Left lung (tissue), 14 donors: ENCODE measurements at places on chromosomes 7 and 10.

- peak; percentile 60 for DNase-seq
- H3K4me1 ChIP-seq = peaks cover 8% of the 10 kb centered on the region
- no peaks in the 10 kb centered on the region for H3K36me3 ChIP-seq
- H3K4me3 ChIP-seq = peak overlapping the region; percentile 3
- H3K27me3 ChIP-seq = no peaks in the 10 kb centered on the region
Observed at GRCh38 chr7:4791738-4792536, 16.5 kb downstream of the AP5Z1 start.

DNA sequence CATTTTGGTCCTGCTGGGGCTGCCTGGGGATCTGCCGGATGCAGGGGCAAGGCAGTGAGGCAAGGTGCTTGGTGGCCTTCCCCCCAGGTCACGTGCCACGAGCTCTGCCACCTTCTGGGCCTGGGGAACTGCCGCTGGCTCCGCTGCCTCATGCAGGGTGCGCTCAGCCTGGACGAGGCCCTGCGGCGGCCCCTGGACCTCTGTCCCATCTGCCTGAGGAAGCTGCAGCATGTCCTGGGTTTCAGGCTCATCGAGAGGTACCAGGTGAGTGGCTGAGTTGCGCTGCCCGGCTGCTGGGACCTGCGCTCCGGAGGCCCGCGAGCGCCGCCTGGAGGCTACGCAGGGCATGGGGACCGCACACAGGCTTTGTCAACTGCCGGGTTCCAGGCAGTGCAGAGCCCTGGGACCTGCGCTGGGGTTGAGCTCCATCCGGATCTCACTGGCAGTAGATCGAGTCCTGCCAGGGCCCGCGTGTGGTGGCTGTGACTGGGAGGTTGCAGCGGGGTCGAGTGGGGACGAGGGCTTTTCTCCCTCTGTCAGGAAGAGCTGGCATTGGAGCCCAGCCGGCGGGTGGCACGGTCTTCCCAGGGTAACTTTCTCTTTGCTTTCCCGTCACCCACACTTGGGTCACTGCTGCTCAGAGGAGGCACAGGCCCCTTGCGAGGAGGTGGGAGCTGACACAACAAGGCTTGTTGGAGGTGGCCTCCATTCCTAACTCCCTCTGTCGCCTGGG, 21.7 kb downstream of the AMZ1 start:
- H3K27me3 ChIP-seq = no peaks in the 10 kb centered on the region
- H3K36me3 ChIP-seq = no peaks in the 10 kb centered on the region
- H3K27ac ChIP-seq = no peak overlapping the region
- no peak overlapping the region for H3K4me3 ChIP-seq

DNA sequence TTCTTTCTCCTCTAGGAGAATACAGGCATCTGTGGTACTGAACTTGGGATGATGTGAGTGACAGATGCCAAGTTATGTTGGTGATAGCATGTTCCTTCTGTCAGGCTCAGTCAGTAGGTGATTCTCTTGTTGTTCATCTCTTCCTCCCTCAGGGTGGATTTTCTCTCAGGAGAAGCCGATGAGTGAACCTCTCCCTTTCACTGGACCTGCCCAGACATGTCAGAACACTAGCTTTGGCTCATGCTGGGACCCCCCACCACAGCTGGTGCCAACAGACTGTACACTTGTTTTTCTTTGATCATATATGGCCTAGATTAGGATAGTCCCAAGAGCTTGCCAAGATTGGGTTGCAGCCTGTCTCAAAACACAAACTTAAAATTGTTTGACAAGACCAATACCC, 129.4 kb downstream of the BMPER start:
- H3K4me3 ChIP-seq = no peak overlapping the region
- no peak for DNase-seq
- H3K36me3 ChIP-seq = no peaks in the 10 kb centered on the region
- H3K4me1 ChIP-seq = peaks cover 14% of the 10 kb centered on the region

DNA sequence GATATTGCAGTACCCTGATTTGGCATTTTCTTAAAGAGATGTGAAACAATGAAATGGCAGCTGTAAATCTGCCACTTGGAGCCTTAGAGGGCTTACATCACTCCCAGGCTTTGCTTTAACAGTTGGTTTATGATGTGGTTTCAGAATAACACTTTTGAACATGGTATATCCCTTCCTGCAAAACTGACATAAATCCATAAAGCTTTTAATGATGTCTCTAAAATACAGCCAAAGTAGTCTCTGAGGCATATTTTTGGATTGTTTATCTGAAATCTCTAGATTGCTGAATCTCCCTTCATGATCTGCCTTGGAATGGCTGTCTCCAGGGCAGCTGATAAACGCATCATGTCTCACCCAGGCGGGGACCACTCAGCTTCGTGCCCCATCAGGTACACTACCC, 377.8 kb upstream of the C7orf33 start:
- H3K27me3 ChIP-seq = no peaks in the 10 kb centered on the region
- DNase-seq = no peak
- no peak overlapping the region for H3K27ac ChIP-seq
- H3K4me3 ChIP-seq = no peak overlapping the region

- H3K27me3 ChIP-seq = no peaks in the 10 kb centered on the region
- H3K27ac ChIP-seq = no peak overlapping the region
- no peak overlapping the region for H3K4me3 ChIP-seq
- peaks cover 9% of the 10 kb centered on the region for H3K4me1 ChIP-seq
- H3K36me3 ChIP-seq = no peaks in the 10 kb centered on the region
Observed at GRCh38 chr7:80847027-80847426, 71.8 kb downstream of the SEMA3C start.

DNA sequence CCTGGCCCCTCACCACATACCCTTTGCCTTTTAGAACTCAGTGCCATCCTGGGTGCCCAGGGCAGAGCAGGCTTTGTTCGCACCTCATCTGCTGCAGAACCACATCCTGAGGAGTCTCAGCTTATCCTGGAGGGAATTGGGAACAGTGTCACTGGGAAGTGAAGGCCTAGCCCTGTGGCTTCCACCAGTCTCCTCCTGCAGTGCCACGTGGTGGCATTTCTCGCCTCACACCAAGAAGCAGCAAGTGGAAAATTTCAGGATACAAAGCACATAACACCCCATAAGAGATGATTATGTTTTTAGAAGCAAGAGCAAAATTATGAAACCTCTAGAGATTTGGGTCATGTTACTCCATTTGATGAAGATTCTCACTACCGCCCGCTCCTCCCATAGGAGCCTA, 26.8 kb downstream of the UBE2D4 start:
- no peak overlapping the region for H3K27ac ChIP-seq
- no peaks in the 10 kb centered on the region for H3K36me3 ChIP-seq
- no peaks in the 10 kb centered on the region for H3K4me1 ChIP-seq
- no peak for DNase-seq

DNA sequence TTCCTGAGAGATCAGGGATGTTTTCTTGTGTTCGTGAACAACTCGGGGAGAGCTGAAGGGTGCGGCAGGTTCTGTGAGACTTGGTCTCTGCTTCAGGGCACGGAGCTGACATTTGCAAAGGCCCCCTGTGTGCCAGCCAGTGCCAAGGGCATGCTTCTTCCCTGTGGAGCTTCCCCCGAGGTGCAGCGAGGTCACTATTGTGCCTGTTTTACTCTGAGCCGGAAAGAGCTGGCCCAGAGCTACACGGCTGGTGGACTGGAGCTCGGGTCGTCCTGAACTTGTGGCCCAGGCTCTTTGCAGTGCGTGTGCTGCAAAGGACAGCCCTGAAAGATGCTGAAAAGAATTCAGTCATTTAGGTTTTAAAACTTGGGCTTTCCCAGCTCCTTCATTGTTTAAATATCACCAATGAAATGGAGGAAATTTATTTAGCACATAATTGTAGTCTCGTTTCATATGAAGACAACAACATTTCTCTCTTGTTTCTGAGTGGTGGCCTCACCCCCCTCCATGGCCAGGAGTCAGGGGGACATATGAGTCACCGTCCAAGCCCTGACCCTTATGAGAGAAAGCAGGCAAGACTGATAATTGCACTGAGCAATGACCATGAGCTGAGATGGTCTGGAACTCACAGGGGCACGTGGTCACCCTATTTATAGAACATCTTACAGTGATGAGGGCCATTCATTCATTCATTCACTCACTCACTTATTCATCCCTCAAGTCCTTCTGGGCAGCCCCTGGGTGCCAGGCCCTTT, 102.6 kb downstream of the PTPRE start:
- no peak for DNase-seq
- no peaks in the 10 kb centered on the region for H3K27me3 ChIP-seq
- no peaks in the 10 kb centered on the region for H3K36me3 ChIP-seq
- H3K4me3 ChIP-seq = no peak overlapping the region

DNA sequence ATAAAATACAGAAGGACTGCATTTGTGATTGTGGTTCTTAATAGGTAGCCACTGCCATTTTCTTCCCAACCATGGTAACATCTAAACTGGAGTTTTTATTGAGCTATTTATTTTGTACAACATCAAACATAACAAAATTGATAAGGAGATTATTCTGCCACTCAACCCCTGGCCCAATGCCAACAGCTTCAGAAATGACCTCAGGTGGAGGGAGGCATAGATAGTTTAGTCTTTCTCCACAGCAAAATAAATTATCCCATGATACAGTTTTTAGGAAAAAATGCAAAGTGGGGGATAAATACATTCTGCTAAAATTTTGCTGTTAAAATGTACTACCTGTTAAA, 57.6 kb downstream of the LRRTM3 start:
- H3K27me3 ChIP-seq = no peaks in the 10 kb centered on the region
- no peak for DNase-seq
- no peak overlapping the region for H3K27ac ChIP-seq
- H3K4me3 ChIP-seq = no peak overlapping the region

- H3K27me3 ChIP-seq = no peaks in the 10 kb centered on the region
- peaks cover 19% of the 10 kb centered on the region for H3K36me3 ChIP-seq
Observed at GRCh38 chr7:107593025-107593410, 13.0 kb downstream of the BCAP29 start.

DNA sequence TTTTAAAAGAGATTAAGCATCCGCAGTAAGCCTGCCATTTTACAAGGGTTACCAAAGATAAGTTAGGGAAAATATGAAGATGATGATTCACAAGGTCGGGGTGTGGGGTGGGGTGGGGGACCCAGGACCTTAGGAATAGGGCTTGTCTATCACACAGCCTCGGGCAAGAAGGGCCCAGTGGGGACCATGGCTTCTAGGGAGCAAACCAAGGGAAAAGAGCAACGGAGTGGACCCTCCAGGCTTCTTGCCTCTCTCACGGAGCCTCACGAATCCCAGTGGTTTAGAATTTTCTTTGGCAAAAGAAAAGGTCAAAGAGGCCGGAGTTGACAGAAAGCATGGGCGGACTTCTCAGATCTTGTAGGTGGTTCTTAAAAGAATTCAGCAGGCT, 1.3 kb downstream of the PRKCQ start:
- DNase-seq = no peak
- H3K4me3 ChIP-seq = no peak overlapping the region

DNA sequence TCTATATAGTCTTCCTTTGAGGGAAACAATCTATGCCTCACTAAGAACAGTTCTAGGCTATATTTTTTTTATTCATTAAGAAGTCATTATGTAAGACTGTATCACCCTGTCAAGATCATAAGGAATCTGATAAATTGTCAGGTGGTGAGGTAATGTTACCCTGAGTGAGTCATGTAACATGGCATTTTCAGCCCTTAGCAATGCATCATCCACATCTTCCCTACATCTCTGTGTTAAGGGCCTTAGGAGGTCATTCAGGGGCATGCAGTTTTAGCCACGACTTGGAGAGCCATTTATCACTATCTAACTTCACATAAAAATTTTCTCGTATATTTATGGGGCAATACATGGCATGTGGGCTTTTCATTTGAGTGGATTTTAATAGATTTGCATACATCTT, 924.5 kb upstream of the MBL2 start:
- H3K4me3 ChIP-seq = no peak overlapping the region
- no peak for DNase-seq
- no peaks in the 10 kb centered on the region for H3K4me1 ChIP-seq
- H3K27me3 ChIP-seq = no peaks in the 10 kb centered on the region
- no peaks in the 10 kb centered on the region for H3K36me3 ChIP-seq

DNA sequence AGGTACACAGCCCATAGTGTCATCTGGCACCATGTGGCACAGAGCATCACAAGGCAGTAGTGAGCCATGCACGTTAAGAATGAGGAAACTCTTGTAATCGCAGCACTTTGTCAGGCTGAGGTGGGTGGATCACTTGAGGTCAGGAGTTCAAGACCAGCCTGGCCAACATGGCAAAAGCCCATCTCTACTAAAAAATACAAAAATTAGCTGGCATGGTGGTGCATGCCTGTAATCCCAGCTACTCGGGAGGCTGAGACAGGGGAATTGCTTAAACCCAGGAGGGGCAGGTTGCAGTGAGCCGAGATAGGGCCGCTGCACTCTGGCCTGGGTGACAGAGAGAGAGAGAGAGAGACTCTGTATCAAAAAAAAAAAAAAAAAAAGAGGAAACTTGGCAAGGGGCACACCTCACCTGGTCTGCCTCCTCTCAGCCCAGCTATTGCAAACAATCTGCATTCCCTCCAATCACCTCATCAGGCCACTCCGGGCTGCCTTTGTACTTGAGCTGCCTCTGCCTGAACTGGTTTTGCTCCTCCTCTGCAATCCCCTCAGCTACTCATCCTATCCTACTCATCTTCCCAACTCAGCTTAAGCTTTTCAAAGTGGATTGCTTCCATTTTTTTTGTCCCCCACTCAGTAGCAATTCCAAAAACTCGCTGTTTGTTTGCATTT, 46.0 kb upstream of the OPTN start:
- H3K4me3 ChIP-seq = no peak overlapping the region
- no peak overlapping the region for H3K27ac ChIP-seq
- peak; percentile 10 for DNase-seq
- no peaks in the 10 kb centered on the region for H3K27me3 ChIP-seq
- H3K36me3 ChIP-seq = no peaks in the 10 kb centered on the region

DNA sequence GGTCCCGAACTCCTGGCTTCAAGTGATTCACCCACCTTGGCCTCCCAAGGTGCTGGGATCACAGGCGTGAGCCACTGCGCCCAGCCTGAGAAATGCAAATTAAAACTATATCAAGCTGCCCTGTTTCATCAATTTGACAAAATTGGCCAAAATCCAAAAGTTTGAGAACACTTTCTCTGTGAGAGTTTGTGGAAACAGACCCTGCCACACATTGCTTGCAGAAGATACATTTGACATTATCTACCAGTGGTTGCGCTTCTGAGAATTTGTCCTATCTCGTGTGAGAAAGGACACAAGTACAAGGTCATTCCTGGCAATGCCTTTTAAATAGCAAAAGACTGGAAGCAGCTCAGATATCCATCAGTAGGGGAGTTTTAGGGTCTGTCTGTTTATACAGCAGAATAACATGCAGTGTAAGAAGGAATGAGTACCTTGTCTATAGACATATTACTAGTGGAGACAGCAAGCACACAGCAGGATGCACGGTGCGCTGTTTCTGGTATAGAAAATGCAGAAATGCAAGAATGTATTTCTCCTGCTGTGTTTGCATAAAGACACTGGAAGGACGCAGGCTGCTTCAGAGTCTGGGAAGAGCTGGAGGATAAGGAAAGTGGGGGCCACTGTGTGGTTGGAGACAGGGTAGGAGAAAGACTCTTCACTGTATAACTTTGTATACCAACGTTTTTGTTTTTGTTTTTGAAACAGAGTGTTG, 4.3 kb downstream of the LHPP start:
- peaks cover 5% of the 10 kb centered on the region for H3K4me1 ChIP-seq
- H3K27me3 ChIP-seq = no peaks in the 10 kb centered on the region
- H3K4me3 ChIP-seq = no peak overlapping the region
- no peak for DNase-seq
- H3K36me3 ChIP-seq = no peaks in the 10 kb centered on the region
- H3K27ac ChIP-seq = no peak overlapping the region
